M059J (cell line): ENCODE measurements at places on chromosomes 1 and 21.

DNA sequence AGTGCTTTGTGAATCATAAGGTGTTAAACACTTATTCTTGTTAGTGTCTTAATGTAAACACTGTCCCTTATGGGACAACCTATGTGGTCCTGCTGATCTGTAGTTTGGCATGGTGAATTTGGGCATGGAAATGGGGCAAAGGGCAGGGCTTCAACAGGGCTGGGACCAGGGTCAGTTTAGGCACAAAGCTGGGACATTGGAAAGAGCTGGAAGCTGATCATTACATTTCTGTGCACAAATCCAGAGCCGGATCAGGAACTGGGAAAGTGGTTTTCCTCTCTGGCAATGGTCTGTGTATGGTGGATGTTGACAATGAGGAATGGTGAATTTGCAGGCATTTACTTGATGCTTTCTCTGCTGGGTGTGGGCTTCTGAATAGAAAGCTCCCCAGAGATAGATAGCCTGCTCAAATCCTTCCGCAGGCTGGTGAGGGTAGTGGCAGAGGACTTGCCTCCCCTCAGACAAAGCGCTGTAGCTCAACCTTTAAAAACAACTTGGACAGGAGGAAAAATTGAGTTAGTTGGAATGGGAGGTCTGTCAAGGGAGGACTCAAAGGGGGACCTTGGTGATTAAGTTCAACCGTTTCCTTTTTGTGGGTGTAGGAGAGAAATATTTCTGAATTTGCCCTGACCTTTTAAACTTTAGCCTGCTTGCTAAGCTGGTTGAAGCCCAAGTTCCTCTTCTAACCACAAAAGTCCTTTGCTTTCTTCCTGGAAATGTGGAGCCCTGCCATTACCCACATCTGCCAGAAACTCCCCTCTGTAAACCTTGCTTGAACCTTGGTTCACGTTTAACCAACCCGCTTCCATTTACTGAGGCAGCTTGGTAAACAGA, 35.3 kb downstream of the HLX start:
- peak; percentile 75 for DNase-seq

DNA sequence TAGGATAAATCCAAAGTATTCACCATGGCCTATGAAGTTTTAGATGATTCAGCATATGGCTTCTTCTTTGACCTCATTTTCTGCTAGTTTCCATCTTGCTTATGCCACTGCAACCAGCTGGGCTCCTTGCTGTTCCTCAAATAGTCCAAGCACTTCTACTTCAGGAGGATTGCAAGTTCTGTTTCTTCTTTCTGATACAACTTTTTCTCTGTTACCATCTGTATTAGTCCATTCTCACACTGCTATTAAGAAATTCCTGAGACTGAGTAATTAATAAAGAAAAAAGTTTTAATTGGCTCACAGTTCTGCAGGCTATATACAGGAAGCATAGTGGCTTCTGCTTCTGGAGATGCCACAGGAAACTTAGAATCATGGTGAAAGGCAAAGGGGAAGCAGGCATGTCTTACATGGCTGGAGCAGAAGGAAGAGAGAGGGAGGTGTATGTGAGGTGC, 20.3 kb downstream of the PTGS2 start:
- no peak for DNase-seq

DNA sequence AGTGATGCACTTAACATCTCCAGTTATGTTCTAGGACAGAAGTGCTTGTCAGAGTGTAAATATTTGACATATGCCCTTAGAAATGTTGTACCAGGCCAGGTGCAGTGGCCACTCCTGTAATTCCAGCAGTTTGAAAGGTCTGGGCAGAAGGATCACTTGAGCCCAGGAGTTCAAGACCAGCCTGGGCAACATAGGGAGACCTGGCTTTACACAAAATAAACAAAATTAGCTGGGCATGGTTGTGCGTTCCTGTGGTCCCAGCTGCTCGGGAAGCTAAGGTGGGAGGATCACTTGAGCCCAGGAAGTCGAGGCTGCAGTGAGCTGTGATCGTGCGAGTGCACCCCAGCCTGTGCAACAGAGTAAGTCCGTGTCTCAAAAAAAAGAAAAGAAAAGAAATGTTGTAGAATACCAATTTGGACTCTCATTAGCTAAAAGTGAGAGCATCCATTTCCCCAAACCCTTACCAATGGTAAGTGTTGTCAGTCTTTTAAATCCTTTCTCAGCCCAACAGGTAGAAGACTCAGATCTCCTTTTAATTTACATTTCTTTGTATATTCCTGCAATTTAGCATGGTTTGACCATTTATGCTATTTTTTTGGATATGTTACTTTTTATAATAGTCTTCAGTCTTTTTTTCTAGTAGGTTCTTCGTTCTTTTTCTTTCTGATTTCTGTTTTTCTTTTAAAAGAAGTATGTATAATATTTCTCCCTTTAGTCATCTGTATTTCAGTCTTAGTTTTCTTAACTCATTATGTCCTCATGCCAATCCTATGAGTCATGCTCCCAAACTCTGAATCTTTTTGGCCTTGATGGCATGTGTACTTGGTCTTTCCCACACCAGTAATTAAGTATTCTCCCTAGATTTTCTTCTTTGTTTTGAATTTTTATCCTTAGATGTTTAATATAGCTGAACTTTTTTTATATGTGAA, 74.4 kb downstream of the CAMTA1 start:
- peak; percentile 99 for DNase-seq

GRCh38 chr1:63870152-63870551, 96.3 kb downstream of the ROR1 start:
- DNase-seq = no peak

DNA sequence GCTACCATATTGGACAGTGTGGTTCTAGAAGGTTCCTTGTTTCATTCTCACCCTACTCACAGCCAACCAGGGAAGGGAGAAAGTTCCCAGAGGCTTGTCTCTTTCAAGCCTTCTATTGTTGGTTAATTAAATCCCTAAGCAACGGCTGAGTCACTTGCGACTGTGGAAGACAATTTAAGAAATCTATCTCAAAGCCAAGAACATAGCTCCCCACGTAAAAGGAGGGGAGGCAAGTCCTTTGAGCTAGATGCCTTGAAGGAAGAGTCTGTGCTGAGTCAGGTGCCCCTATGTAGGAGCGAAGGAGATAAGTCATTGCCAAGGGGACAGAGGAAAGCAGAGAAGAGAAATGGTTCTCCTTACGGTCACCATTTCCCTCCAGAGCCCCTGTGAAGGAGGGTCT, 79.4 kb upstream of the PPP2R5A start:
- peak; percentile 60 for DNase-seq

- DNase-seq = no peak
Observed at GRCh38 chr21:33892853-33893252, 22.8 kb downstream of the ATP5PO start.

DNA sequence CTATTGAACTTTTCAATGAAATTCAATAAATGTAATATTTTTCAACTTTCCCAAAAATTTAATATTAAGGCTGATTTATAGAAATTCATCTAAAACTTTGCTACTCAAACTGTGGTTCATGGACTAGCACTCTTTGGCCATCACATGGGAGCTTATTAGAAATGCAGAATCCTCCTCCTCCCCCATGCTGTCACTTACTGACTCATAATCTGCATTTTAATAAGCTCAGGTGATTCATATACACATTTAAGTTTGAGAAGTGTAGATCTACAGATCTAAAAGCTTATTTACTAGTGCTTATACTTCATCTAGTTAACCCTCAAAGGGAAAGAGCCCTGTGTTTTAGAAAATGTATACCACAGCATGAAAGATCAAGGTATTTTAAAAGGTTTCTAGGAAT, 84.3 kb downstream of the HS2ST1 start:
- DNase-seq = peak; percentile 52

DNA sequence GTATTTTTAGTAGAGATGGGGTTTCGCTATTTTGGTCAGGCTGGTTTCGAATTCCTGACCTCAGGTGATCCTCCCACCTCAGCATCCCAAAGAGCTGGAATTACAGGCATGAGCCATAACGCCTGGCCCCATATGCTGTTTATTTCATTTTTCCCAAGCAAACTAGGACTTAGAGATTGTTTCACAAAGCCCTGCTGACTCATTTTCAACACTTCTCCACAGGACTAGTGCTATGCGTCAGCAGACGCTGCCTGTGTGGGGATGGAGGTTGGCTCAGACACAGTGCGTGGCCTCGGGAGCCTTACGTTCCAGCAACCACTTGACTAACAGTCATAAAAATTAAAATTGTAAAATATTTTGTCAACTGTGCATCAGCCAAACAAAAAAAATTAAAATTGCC, 22.7 kb downstream of the PKNOX1 start:
- DNase-seq = peak; percentile 84

- peak; percentile 59 for DNase-seq
Observed at GRCh38 chr1:203839081-203839480, 22.3 kb upstream of the SNRPE start.

DNA sequence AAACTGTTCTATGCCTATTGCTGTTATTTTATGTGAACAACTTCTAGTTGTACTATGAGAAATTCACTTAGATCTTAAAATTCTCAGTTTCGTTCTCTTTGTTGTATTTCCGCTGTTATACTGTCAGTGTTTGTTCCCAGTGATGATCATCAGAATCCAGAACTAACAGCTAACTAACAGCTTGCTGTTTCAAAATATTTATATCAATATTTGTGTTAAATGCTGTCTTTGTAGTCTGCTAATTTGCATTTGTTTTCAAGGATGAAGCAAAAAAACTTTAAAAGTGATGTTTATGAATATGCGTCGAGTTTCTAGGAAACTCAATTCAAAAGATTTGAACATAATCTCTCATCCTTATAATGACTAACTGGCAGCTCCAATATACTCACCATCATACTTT, 84.5 kb downstream of the SPATA17 start:
- no peak for DNase-seq

GRCh38 chr21:33433425-33434114, 30.4 kb downstream of the IFNGR2 start:
- DNase-seq = no peak

DNA sequence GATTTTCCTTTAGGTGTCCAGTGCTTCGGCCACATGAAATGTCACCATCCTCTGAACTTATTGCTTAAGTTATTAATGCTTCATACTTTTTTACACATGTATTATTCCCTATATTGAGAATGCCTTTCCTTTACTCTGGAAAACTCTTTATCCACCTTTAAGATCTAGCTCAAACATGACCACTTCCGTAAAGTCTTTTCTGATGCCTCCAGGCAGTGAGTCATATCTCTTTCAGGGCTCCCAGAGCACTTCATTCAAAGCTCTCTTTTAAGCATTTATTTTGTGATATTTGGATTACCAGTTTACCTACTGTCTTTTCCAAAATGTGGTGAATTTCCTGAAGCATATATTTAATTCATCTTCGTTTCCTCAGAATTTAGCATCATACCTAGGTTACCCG, 178.9 kb downstream of the HS2ST1 start:
- DNase-seq = peak; percentile 93

- DNase-seq = peak; percentile 25
Observed at GRCh38 chr1:98059620-98060019, 138.8 kb upstream of the DPYD start.

DNA sequence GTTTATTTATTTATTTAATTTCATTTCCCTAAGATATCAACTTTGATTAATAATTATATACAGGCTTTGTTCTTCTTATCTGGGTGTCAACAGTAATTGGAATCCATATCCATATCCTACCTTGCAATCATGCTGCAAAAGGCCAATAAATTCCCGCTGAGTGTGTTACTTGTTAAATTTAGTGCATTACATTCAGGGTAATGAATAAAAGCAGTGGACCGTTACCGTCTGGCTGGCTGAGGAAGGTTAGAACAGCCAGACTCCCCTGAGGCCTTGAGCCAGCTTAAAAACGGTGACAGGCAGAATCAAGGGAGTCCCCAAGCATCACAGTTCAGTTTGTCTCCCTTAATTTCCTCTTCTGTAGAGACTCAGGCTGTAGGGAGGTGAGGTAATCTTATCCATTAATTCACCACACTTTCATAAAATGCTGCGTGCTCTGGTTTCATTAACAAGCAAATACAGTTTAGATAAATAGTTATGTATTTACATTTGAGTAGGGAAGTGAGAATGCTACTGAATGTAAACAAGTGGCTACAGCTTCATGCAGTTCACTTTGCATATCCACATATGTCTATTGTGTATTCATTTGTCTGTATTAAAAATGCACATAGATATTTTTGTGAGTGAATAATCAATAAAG, 888.2 kb upstream of the CXADR start:
- no peak for DNase-seq

DNA sequence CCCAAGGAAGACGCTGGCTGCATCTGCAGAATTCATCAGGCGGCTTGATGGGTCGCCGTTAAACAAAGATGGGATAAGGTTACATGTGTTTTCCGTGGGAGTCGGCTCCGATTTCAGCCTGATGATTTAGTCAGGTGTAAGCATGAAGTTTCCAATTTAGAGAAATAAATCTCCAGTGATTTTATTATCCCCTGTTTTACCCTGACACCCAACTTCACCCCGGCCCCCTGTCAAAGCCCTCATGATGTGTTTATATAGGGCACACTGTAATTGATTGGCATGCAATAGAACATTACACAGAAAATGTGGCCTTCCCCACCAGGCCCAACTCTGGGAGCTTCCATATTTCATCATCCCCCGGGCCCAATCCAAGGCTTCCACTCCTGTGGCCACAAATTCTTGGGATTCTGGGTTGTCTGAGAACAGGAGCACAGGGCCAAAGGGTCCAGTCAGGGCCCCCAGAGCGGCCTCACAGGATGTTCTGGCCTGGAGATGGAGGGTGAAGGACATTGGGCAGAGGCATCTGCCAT, 72.5 kb downstream of the FOXD2 start:
- DNase-seq = no peak

DNA sequence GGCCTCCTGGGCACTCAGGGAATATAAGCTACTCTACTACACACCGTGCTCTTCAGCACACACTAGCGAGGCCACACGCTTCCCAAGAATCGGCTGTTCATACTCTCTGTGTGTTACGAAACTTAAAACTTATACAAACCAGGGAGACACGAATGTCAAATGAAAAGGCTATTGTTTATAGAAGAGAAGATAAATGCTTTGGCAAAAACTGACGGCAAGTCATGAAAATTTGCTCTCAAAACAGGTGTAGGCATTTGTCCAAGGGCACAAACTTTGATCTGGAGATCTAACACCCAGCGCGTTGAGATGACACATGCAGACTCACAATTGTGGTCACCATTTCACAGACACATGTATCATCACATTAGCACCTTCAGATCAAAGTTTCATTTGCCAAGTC, 46.1 kb downstream of the USP48 start:
- DNase-seq = no peak
